ENCODE measurements at places on chromosomes 7 and 10.

GRCh38 chr10:110918643-110919348, at the start of gene BBIP1:
TSS of gene BBIP1 (minus strand) at chr10:110919180. CDS start at chr10:110918157, 1,023 bp downstream.
- H3K4me3 ChIP-seq, result peak within 1 kb of the TSS; percentile 81
- H3K27me3 ChIP-seq, result no peaks in the 10 kb centered on the region
- peak within 1 kb of the TSS; percentile 99 for H3K27ac ChIP-seq
- peak; percentile 98 for DNase-seq
- H3K4me1 ChIP-seq, result peaks cover 21% of the 10 kb centered on the region

DNA sequence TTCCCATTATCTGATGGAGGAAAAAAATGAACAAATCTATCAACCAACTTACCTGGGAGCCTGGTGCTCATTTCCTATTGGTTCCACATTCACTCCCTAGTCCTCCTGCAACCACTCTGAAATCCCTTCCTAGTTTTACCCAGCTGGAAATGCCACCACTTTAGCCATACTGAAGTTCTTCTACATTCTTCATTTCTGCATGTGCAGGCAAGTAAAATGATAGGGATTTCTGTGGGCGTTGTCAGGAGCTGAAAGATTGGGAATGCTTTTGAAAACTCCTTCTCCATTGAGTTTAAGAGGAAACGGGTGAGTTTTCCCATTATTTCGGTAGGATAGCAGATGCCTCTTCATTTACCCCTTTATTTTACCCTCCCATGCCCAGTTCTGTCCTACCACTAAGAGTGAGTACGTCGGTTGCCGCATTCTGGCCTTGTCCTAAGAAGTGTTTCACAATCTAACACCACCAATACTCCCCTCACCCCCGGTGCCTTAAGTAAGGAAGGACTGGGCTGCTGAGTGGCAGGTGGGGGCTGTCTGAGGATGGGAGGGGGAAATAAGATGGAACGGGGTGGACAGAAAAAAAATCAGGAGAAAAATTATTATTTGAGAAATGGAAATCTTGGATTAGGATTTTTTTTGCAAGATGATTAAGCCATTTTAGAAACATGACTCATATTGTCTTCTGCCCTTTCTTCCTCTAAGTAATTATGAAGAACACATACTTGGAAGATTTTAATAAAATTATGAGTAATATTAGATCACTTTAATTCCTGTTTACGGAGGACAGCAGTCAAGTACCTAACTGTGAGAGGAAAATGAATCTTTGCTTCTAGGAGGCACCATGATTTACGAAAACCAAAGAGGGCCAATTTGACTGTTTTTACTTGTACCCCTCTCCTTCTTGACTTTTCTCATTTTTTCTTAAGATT, 13.2 kb upstream of the TAS2R60 start:
- no peak for DNase-seq
- H3K36me3 ChIP-seq, result no peaks in the 10 kb centered on the region

DNA sequence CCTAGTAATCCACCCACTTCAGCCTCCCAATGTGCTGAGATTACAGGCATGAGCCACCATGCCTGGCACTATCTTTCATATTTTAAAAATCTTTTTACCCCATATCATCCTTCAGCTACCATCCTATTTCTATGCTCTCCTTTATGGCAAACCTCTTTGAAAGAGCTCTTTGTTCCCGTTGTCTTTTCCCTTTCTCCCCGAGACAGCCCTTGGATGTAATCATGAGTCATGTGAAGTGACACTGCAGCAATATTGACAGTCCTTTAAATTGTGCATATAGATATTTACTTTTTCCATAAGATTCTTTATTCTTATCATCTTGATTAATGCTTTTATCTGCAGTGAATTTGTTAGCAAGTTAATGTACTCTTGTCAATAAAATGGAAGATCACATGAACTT, 286.6 kb downstream of the ANKRD7 start:
- H3K4me1 ChIP-seq, result no peaks in the 10 kb centered on the region
- no peaks in the 10 kb centered on the region for H3K36me3 ChIP-seq
- DNase-seq, result no peak
- H3K27me3 ChIP-seq, result no peaks in the 10 kb centered on the region
- no peak overlapping the region for H3K4me3 ChIP-seq

- H3K27ac ChIP-seq, result no peak overlapping the region
- no peaks in the 10 kb centered on the region for H3K36me3 ChIP-seq
- H3K4me3 ChIP-seq, result no peak overlapping the region
Measured at GRCh38 chr10:60314069-60314940, 75.4 kb downstream of the ANK3 start.

DNA sequence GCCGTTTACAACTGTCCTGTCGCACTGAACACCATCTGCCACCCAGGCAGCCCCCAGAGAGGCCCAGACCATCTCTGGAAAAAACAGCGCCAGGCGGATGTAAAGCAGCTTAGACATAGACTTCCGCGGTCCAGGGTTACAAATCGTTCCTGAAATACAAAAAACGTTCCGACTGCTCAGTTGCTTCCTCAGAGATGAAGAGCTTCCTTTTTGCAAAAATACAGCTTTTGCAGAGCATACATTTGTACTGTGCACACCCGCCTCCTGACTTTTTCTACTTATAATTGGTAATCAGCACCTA, 11.4 kb downstream of the DAGLB start:
- H3K27me3 ChIP-seq, result no peaks in the 10 kb centered on the region
- H3K4me1 ChIP-seq, result peaks cover 4% of the 10 kb centered on the region
- no peaks in the 10 kb centered on the region for H3K36me3 ChIP-seq
- no peak overlapping the region for H3K4me3 ChIP-seq
- no peak overlapping the region for H3K27ac ChIP-seq

GRCh38 chr7:74051629-74052410, 23.8 kb downstream of the ELN start:
- no peak overlapping the region for H3K27ac ChIP-seq
- no peak overlapping the region for H3K4me3 ChIP-seq
- H3K36me3 ChIP-seq, result peaks cover 86% of the 10 kb centered on the region
- no peaks in the 10 kb centered on the region for H3K27me3 ChIP-seq
- peaks cover 36% of the 10 kb centered on the region for H3K4me1 ChIP-seq

GRCh38 chr10:70424320-70424719, 17.2 kb downstream of the NODAL start:
- no peak overlapping the region for H3K4me3 ChIP-seq

- DNase-seq, result no peak
- no peak overlapping the region for H3K4me3 ChIP-seq
- no peaks in the 10 kb centered on the region for H3K36me3 ChIP-seq
- H3K4me1 ChIP-seq, result no peaks in the 10 kb centered on the region
- H3K27me3 ChIP-seq, result no peaks in the 10 kb centered on the region
Measured at GRCh38 chr10:9508606-9509005, 1454.1 kb downstream of the GATA3 start.

GRCh38 chr7:105636982-105637381, 55.7 kb upstream of the EFCAB10 start:
- peaks cover 19% of the 10 kb centered on the region for H3K36me3 ChIP-seq
- DNase-seq, result no peak
- H3K4me3 ChIP-seq, result no peak overlapping the region

- no peaks in the 10 kb centered on the region for H3K4me1 ChIP-seq
- peak; percentile 14 for DNase-seq
- H3K27ac ChIP-seq, result no peak overlapping the region
- H3K27me3 ChIP-seq, result no peaks in the 10 kb centered on the region
Measured at GRCh38 chr7:82506702-82507101, 63.1 kb upstream of the CACNA2D1 start.

DNA sequence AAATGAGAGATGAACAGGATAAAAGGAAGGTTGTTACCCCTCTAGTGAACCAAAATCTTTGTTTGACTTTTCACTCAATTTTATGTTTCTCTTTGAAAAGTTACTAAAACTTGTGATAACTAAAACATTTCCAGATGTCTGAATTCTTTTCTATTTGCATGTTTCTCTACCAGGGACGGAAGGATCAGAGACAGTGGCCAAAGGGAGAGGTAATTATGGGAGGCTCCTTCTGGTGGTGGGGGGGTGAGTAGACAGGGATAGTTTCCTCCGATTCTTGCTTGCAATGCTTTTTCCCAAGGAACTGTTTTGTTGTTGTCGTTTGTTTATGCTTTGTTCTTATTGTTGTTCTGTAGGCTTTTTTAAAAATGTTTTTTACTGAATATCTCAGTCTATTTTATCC, 374.8 kb downstream of the INHBA start:
- no peaks in the 10 kb centered on the region for H3K4me1 ChIP-seq
- H3K36me3 ChIP-seq, result no peaks in the 10 kb centered on the region
- no peaks in the 10 kb centered on the region for H3K27me3 ChIP-seq
- DNase-seq, result no peak
- H3K27ac ChIP-seq, result no peak overlapping the region

- no peaks in the 10 kb centered on the region for H3K27me3 ChIP-seq
- no peaks in the 10 kb centered on the region for H3K36me3 ChIP-seq
- no peak for DNase-seq
- H3K4me3 ChIP-seq, result no peak overlapping the region
- H3K27ac ChIP-seq, result no peak overlapping the region
Measured at GRCh38 chr10:45239642-45240041, 75.8 kb downstream of the OR13A1 start.

DNA sequence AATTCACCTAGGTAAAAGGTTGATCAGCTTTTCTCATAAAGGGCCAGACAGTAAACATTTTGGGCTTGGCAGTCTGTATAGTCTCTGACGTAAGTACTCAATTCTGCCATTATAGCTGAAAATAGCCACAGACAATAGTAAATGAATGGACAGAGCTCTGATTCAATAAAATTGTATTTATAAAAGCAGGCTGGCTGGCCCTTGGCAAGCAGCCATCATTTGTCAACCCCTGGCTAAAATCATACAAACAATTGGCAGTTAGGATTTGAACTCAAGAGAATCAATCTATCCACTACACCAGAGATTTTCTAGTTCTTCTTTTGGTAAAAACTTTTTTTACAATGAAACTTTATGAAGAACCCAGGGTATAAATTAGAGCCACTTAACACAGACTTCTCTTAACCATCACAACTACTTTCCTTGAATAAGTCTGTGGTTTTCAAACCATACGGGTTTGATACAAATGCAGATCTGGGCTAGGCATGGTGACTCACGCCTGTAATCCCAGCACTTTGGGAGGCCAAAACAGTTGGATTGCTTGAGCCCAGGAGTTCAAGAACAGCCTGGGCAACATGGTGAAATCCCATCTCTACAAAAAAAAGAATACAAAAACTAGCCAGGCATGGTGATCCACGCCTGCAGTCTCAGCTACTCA, 124.5 kb downstream of the SLC16A9 start:
- DNase-seq, result no peak
- no peaks in the 10 kb centered on the region for H3K36me3 ChIP-seq
- no peaks in the 10 kb centered on the region for H3K27me3 ChIP-seq
- no peak overlapping the region for H3K27ac ChIP-seq
- H3K4me1 ChIP-seq, result no peaks in the 10 kb centered on the region

- peak overlapping the region; percentile 40 for H3K4me3 ChIP-seq
- H3K27ac ChIP-seq, result no peak overlapping the region
- no peaks in the 10 kb centered on the region for H3K27me3 ChIP-seq
- DNase-seq, result no peak
- peaks cover 13% of the 10 kb centered on the region for H3K4me1 ChIP-seq
Measured at GRCh38 chr10:70575486-70575873, 27.1 kb downstream of the PRF1 start.

DNA sequence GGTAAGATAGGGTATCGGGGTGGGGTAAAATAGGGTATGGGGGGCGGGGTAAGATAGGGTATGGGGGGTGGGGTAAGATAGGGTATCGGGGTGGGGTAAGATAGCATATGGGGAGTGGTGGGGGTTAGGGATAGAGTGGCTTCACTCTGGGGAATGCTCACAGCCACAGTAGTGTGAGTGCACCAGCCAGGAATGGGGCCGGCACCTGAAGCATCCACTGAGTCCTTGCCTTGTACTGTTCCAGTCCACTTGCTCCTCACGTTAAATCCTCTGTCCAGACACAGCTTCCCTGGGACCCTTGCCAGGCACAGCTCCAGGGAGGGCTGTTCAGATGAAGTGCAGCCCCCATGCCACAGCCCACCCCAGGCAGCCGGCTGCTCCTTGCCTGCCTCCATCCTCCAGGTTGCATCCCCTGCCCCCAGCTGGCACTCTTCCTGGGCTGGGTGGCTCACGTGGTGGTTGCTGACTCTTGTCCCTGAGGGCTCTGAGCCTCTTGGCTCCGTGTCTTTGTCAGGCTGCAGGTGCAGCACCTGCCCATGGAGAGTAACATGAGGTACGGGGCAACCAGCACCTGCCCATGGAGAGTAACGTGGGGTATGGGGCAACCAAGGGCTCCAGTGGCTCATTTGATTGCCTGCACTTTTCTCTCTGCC, 268.4 kb downstream of the TCERG1L start:
- H3K27me3 ChIP-seq, result no peaks in the 10 kb centered on the region
- DNase-seq, result no peak
- H3K4me3 ChIP-seq, result no peak overlapping the region
- no peaks in the 10 kb centered on the region for H3K4me1 ChIP-seq
- no peak overlapping the region for H3K27ac ChIP-seq

DNA sequence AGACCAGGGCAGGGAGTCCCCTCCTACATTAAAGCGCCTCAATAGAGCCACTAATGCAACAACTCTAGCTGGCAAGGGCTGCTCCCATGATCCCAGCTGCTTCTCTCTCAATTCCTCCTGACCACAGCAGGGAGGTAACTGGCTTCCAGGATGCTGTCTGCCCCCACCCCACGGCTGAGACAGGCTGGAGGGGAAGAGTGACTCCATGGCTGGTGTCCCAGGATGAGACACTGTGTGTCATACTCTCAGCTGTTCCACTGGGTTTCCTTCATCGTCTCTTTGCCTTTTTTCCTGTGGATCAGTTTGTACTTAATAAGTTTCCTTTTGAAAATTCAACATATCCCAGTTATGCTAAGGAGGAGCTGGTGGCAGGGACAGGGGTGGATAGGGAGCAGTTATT, 27.7 kb upstream of the MYH16 start:
- no peak for DNase-seq
- H3K4me3 ChIP-seq, result no peak overlapping the region
- no peaks in the 10 kb centered on the region for H3K4me1 ChIP-seq
- no peaks in the 10 kb centered on the region for H3K27me3 ChIP-seq

GRCh38 chr7:95395755-95396135, 430 bp downstream of the PON3 start:
- no peaks in the 10 kb centered on the region for H3K36me3 ChIP-seq
- no peaks in the 10 kb centered on the region for H3K4me1 ChIP-seq
- H3K27me3 ChIP-seq, result peaks cover 10% of the 10 kb centered on the region
- H3K27ac ChIP-seq, result no peak overlapping the region
- peak overlapping the region; percentile 69 for H3K4me3 ChIP-seq

DNA sequence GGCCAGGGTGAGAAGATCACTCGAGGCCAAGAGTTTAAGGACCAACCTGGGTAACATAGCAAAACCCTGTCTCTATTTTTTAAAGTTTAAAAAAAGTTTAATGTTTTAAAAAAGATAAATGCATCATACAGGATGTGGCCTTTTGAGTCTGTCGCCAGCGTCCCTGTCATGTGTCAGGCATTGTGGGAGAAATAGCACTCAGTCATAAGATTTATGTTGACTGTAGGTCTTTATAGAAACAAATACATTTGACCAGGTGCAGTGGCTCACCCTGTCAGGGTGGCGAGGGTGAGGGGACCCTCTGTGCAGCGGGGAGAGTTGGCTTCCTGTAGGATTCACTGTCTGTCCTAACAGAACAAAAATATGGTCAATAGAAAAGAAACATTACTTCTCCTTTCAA, 63.5 kb upstream of the SH2B2 start:
- no peak for DNase-seq
- no peak overlapping the region for H3K27ac ChIP-seq
- H3K4me3 ChIP-seq, result no peak overlapping the region

- H3K4me3 ChIP-seq, result no peak overlapping the region
- no peaks in the 10 kb centered on the region for H3K36me3 ChIP-seq
- no peaks in the 10 kb centered on the region for H3K4me1 ChIP-seq
- no peak overlapping the region for H3K27ac ChIP-seq
Measured at GRCh38 chr10:18767981-18768380, 108.8 kb downstream of the ARL5B start.
